ENCODE measurements at places on chromosomes 3 and 15.

DNA sequence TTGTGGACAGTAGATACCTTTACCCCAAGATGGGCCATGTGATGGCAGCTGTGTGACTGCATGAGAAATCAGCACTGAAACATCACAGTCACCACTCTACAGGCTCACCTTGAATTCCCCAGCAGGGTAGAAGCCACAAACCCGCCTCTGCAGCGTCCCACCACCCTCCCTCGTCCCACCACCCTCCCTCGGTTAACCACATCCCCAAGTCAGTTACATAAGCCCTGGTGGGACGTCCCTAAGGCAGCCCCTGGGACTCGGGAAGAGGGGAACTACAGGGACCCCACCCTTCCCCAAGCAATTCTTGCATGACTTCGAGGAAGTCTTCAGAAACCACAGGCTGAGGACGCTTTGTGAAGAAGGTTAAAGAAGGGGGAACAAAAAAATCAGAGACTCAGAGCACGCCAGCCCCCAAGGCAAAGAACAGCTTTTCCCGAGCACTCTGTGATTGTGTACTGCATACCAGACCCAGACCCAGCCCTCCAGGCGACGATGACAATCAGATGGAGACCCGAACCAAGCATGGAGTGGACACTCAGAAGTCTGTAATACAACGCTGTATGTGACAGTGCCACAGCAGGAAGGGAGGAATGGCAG is 60.5 kb downstream of the SH3BP5 start:
- DNase-seq: no peak

DNA sequence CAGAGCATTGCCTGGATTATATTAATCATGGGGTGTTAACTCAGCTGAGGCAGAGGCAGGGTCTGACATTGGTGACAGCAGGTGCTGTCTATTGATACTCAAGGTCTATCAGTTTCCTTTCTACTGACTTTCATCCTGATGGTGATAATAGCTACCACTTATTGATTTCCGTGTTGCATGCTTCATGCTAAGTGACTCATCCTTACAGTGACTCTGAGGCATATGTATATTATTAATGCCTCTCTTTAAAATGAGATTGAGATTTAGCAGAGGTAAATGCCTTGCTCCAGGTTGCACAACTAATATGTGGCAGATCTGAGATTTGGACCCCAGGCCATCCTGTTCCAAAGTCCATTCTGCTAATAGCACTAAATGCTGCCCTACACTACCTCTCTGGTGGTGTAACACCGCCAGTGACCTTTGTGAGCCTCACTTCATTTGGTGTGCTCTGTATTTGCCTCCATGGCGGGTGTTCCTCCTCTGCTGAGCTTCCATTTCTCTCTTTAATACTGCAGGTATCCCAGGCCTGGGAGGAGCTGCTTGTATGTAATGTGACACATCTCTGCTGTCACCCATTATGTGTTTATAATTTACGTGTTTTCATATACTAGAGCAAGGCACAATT is 50.4 kb downstream of the GPR171 start:
- DNase-seq: no peak

- no peak for DNase-seq
Observed at GRCh38 chr15:66098022-66098363, 155.6 kb downstream of the MEGF11 start.

DNA sequence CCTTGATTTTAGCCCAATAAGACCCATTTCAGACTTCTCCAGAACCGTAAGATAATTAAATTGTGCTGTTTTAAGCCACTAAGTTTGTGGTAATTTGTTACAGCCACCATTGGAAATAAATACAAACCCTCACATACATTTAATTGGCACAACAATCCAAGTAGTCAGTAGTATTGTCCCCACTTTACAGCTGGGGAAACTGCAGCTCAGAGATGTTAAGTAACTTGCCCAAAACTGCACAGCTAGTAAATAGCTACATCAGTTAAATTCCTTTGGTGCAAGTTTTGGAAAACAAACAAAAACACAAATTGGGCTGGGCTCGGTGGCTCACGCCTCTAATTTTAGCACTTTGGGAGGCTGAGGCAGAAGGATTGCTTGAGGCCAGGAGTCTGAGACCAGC is 13.3 kb upstream of the IREB2 start:
- no peak for DNase-seq

- DNase-seq: no peak
Observed at GRCh38 chr15:87631093-87631492, 625.4 kb downstream of the NTRK3 start.

- DNase-seq: peak; percentile 23
Observed at GRCh38 chr3:144549166-144549565, 577.5 kb downstream of the DIPK2A start.

- DNase-seq: no peak
Observed at GRCh38 chr3:57556459-57557084, 498 bp downstream of the PDE12 start.

GRCh38 chr3:74366331-74366730 is 248.1 kb downstream of the CNTN3 start:
- no peak for DNase-seq

- DNase-seq: no peak
Observed at GRCh38 chr3:61715886-61716527, 154.6 kb downstream of the PTPRG start.

DNA sequence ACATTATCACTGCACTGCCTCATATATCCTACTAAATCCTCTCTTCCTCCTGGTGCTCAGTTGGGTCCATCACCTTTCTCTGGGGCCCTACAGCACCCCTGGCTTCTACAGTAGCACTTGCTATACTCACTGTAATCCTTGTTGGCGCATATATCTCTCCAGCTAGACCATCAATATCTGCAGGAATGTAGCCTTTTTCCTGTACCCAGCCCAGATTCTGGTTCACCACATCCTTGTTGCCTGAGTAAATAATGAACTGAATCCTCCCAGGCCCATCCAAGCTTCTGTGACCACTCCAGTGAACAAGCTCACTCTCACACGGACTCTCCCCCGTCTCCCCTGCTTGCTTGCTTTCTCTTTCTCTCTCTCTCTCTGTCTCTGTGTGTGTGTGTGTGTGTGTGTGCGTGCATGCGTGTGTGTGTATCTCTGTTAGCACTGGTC is 62.5 kb upstream of the LIPC start:
- no peak for DNase-seq

- DNase-seq: no peak
Observed at GRCh38 chr15:90588427-90588826, 58.7 kb downstream of the CRTC3 start.

- DNase-seq: no peak
Observed at GRCh38 chr3:15305359-15305844, 27.0 kb downstream of the SH3BP5 start.

GRCh38 chr3:16258177-16258576 is 6.6 kb downstream of the DPH3 start:
- no peak for DNase-seq

- DNase-seq: peak; percentile 37
Observed at GRCh38 chr15:100880139-100880896, 687 bp downstream of the ALDH1A3 start.

- no peak for DNase-seq
Observed at GRCh38 chr3:156497326-156497725, 57.6 kb downstream of the SSR3 start.

DNA sequence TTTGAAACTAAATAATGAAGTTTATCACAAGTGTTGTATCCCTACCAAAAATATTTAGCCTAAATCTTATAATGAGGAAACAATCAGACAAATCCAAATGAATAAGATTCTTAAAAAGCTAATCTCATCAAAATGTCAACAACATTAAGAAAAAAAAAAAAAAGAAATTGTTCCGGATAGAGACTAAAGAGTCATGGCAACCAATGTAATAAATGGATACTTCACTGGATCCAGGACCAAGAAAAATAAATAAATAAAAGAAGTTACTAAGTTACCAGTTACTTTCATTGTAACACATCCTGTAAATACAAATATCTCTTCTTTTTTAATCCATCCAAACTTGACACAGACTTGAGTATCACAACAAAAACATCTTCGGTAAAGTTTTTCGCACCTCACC is 607 bp downstream of the MRPL47 start:
- DNase-seq: no peak

DNA sequence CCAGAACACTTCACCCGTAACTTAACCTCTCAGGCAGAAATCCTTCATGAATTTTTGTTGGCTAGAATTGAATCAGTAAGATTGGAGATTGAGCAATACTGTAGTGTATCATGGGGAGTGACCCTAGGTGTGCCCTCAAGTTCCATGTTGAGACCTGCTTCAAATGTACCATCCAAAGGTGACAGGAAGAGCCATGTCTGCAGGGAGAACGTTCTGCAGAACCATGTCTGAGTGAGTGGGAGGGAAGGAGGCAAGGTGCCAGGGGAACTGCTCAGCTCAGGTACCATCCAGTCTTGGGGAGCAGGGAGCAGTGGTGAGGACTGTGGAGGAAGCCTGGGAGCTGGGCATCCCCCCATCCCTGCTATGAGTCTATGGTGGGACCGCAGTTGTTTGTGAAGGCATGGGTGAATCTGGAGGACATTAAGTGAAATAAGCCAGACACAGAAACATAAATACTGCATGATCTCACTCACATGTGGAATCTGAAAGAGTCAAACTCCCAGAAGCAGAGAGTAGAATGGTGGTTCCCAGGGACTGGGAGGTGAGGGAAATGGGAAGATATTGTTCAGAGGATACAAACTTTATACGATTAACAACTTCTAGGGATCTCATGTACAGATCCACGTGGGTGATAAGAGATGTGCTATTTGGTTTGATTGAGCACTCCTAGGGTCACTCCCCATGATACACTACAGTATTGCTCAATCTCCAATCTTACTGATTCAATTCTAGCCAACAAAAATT is 23.3 kb downstream of the CFAP161 start:
- DNase-seq: no peak

GRCh38 chr3:126213379-126214028 is 33.1 kb upstream of the ALDH1L1 start:
- no peak for DNase-seq

- no peak for DNase-seq
Observed at GRCh38 chr3:6132684-6133432, 728.1 kb upstream of the GRM7 start.

GRCh38 chr3:82080261-82080660 is 318.8 kb upstream of the GBE1 start:
- DNase-seq: no peak

DNA sequence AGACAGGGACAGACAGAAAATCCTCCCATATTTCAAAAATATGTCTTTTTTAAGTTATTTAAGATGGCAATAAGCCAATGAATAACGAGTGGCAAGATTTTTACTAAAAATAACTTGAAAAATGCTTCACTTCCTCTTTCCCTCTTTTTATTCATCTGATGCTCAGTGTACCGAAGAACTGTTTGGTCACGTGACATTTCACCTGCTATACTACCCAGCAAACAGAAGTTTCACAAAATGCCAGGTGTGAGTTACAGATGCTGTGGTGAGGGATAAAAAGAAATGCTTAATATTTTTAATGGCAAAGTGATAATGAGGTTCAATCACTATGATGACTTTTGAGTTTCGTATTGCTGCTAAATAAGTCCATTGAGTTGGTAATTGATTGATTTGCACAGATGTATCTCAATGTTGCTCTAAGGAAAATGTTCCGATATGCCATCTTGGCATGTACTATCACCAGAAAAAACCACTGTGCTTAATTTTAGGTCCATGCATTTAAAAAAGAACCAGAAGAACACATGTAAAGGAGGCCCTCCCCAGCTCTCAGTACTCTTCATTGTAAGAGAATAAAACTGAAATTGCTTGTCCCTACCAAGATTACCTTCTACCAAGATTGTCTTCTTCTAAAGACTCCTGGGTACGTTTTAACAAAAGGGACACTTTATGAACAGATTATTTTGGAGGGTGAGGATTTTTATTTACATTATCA is 26.0 kb upstream of the SEC62 start:
- no peak for DNase-seq

DNA sequence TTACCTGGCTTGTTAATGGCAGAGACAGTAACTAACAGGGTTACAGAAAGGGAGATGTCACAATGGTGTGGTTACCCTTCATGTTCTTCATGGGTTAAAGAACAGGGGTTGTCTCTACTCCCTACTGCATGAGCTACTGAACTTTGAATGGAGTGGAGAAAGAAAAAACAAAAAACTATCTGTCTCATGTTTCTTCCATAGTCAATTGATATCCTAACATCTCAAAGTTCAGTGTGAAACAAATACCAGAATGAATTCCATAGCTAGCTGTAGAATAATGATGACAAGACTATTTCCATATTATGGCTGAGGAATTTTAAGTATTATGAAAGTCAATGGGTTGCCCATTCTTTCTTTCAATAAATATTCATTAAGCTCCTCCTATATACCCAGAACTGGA is 161.3 kb upstream of the LPP start:
- DNase-seq: no peak

- no peak for DNase-seq
Observed at GRCh38 chr15:54518156-54518882, 540.1 kb downstream of the UNC13C start.

DNA sequence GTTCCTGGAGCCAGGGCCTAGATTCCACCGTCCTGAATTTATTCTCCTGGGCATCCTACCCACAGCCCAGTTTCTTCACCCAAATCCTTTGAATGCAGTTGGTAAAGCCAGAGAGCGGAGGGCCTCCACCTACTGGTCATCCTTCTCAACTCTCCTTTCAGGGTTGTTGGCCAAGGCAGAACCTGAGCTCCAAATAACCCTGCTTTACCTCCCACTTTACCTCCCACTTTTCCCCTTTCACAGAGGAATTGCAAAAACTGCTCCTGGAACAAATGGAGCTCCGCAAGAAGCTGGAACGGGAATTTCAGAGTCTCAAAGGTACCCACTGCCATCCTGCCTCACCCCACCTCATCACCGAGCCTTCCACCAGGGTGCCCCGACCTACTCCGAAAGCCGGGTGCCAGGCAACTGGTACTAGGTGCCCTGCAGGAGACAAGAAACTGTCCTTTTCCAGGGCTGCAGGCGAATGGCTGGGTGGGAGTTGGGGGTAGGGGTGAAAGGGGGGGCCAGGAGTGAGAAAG is 6.8 kb downstream of the SKOR1 start:
- DNase-seq: no peak

DNA sequence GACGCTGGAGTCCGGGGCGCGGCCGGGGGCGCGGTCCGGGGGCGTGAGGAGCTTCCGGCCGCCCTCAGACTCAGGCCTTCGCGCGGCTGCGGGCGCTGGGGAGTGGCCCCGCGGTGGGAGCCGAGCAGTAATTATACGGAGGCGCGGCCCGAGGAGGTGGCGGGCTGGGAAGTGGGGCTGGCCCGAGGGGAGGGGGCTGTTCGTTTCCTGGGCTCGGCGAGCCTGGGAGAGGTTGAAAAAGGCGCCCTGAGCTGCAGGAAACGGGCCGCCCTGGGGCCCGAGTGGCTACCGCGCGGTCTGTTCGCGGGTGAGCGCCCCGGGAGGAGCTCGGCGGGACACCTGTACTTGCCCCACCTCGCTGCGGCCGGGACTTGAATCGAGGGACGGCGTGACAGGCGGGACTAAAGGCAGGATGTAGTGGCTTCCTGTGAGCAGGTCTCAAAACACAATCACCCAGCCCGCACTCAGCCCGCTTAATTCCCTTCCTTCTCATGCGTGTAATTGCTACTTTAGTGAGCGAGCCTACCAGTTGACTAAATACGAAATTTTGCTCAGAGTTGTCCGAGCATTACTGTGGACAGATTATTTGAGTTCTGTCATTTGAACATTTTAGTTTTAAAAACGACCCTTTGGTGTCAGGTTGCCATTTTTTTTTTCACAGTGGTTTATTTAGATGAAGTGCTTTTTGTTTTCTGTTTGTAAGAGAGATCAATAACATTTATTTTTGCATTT is 860 bp downstream of the RASA2 start:
- peak; percentile 75 for DNase-seq

All from nephron progenitor cell (in vitro differentiated cells).